Kidney (tissue), 22 donors: ENCODE measurements at places on chromosomes 13 and 19.

DNA sequence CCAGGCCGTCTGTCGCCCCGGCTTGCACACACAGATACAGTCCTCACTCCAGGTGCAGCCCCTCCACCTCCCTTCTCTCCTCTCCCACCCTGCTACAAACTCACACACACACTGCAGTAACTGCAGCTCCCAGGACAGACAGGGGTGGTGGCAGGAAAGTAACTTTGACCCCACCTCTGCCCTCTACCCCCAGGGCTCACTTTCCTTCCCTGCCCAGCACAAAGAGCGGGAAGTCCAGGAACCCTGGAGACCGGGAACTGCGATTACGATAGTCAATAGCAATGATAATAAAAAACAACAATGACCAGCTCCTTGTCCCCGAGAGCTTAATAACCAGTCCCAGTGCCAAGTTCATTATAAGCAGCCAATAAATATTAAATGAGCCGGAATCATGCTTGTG lies at the start of gene CEACAM20:
Gene CEACAM20, minus strand, starts transcription at position 140 of the 400 bp plus-strand sequence. CDS start 166 bp downstream, outside the sequence.
- DNase-seq, result no peak

DNA sequence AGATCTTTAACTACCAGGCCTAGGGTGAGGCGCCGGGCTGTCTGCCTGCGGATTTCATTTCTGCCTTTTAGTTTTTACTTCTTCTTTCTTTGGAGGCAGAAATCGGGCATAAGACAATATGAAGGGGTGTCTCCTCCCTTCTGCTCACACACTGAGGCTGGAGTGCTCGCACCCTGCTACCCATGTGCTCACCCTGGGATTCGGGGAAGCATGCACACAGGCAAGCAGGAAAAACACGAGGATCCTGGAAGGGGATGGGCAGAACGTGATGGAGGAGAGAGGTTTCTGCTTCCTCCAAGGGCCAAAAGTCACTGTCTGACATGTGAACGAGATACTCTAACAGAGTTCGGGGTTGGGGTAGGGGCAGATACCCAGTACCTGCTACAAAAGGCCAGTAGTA lies 28.4 kb downstream of the ZNF823 start:
- DNase-seq, result no peak

DNA sequence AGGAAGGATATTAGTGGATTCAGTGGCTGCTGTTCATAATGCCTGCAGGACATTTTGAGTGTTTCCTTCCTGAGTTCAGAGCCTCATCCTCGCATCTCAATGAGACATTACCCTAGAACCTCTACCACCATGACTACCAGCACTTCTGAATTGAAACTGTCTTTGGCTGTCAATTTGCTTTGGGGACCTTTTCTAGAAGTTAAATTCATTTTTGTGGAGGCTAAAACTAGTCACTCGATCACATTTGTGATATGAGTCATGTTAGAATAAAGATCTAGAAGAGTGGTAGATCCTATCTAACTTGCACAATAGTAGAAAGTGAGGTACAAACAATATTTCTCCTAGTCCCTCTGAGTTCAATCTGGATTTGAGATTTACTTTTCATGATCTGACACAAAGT lies 124.9 kb downstream of the KCNRG start:
- no peak for DNase-seq

DNA sequence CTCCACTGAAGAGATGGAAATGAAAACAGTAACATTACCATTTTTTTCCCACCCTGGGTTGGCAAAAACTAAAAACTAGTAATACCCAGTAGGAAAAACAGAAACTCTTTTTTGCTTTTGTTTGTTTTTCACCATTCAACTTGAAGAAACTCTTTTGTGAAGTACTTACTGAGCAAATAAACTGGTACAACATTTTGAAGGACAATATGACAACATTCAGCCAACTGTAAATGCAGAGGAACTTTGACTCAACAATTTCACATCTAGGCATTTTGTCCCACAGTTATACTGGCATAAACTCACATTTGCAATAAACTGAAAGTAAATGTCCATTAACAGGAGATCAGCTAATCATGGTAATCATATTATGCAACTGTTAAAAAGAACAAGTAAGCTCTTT lies 152.5 kb downstream of the RNF17 start:
- no peak for DNase-seq

- DNase-seq, result no peak
Measured at GRCh38 chr13:79992111-79992510, 348.8 kb downstream of the SPRY2 start.

DNA sequence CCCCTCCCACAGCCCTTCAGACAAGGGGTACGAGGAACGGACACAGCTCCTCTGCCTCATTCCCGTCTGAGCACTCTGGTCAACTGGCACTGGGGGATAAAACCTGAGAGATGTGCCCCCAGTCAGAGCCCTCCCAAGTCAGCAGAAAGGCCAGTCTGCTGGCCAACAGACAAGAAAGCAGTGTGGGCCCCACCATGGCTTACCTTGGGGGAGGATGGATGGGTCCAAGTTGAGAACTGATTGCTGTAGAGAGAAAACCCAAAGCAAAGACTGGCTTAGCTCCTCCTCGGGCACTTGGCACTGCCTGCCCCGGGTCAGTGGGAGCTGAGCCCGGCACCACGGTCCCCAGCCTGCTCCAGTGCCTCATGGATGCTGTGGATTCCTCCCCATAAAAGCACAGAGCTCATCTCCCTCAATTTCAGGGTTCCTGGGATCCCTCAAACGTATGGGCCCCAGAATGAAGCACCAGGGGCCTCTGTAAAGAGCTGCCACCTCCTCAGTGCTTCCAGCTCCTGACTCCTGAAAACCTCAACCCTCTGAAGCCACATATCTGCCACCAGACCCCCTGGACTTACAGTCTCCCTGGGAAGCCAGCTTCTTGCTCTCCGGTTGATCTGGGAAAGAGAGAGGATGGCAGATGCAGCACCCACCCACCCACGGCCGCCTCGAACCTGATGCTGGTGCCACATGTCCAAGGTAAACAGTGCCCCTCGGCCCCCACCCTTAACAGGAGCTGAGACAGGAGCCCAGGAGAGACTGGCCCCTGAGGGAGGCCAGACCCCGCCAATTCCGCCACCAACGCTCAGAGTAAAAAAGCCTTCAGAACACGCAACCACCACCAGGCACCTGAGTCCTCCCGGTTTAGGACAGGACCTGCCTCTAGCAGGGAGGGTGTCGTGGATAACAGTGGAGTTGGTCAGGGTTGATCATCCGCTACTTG lies 3.3 kb downstream of the KHSRP start:
- DNase-seq, result no peak

GRCh38 chr19:41552558-41552957 lies 23.4 kb upstream of the CEACAM21 start:
- DNase-seq, result no peak

DNA sequence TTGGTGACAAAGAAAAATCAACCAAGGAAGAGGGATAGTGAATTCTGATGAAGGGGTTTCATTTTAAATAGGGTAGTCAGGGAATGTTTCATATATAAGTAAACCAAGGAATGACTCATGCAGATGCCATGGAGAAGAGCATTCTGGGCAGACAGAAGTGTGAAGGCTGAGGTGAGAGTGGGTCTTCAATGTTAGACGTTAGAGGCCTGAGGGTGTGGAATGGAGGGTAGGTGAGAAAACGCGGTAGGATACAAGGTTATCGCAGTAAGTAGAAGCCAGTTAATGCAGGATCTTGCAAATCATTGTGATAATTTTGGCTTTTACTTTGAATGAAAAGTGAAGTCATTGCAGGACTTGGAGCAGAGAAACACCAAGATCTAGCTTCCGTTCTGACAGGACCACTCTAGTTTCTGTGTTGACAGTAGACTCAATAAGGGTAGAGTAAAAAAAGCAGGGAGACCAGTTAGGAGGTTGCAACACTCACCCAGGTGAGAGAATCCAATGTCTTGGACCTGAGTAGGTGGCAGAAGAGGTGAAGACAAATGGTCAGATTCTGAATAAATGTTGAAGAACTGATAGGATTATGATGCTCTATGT lies 225.2 kb upstream of the TMTC4 start:
- DNase-seq, result no peak

- no peak for DNase-seq
Measured at GRCh38 chr19:33306853-33307792, 4.8 kb upstream of the CEBPA start.

- peak; percentile 40 for DNase-seq
Measured at GRCh38 chr19:49167857-49168409, 10.3 kb downstream of the TRPM4 start.
